Activated CD4-positive, alpha-beta memory T cell treated with anti-CD3 and anti-CD28 coated beads for 36 hours (primary cell): ENCODE measurements at places on chromosomes 7 and 10. TPM values are rescaled to one million over a fixed set of nuclear protein-coding genes. Genes with fewer than 3 reads are reported as not detected.

DNA sequence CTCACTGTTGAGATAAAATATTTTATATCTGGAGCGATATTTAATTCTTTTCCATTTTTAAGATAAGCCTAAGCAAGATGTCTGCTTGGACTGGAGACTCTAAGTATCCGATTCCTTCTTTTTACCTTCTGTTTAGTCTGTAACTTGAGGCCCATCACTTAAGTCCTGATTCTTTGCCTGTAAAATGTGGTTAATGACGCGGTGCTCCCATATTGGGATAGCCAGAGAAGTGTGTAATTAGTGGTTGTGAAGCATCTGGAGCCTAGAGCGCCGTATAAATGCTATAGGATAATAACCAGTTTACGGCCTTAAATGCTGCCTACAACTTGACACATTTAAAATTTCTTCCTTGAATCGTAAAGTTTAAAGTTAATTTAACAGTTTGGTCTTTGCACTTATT lies 132.9 kb downstream of the CHN2 start:
- DNase-seq: no peak
- H3K27ac ChIP-seq: no peak overlapping the region
- H3K4me3 ChIP-seq: no peak overlapping the region
- H3K4me1 ChIP-seq: peaks cover 10% of the 10 kb centered on the region

GRCh38 chr7:49060743-49061142 lies 136.4 kb downstream of the CDC14C start:
- H3K4me3 ChIP-seq: no peak overlapping the region
- no peak overlapping the region for H3K27ac ChIP-seq
- no peaks in the 10 kb centered on the region for H3K27me3 ChIP-seq
- DNase-seq: no peak
- H3K4me1 ChIP-seq: no peaks in the 10 kb centered on the region
- no peaks in the 10 kb centered on the region for H3K36me3 ChIP-seq

ZNF853 gene
- total RNA-seq: 1.2 TPM

GRCh38 chr7:8362723-8363369 lies 70.6 kb upstream of the NXPH1 start:
- no peak overlapping the region for H3K4me3 ChIP-seq
- no peak overlapping the region for H3K27ac ChIP-seq
- peaks cover 13% of the 10 kb centered on the region for H3K27me3 ChIP-seq
- H3K4me1 ChIP-seq: no peaks in the 10 kb centered on the region

DNA sequence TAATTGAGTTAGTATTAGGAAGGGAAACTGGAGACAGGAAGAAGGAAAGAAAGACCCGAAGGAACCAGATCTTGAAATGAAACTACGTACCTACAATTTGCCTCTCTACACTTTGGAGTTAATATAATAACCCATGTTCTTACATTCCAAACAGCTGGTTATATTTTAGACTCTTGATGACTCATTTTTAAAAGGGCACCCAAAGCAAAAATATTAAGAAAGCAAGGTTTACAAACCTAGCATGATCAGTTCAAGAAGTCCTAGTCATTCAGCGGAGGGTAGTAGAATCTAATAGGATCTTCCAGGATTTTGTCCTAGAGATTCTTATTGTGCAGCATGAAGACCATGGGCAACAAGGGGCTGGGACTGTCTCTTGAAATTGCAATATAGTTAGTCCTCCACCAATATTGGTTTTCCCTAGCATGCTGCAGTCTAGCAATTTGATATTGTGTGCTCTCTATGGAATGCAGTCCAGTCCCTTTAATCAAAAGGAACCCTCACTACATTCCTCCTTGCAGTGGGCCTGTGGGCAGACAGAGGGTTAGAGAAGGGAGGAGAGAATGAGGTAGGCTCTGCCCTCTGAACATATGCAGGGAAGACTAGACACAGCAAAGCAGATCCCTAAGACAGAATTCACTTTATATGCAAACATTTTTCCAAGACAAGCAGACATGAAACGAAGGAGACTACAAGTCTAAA lies 230.3 kb downstream of the INHBA start:
- H3K4me1 ChIP-seq: no peaks in the 10 kb centered on the region
- DNase-seq: no peak
- no peak overlapping the region for H3K4me3 ChIP-seq
- no peaks in the 10 kb centered on the region for H3K36me3 ChIP-seq
- no peak overlapping the region for H3K27ac ChIP-seq

SPDYE11 gene
- not detected for total RNA-seq
